Natural killer cell treated with Interleukin-12 subunit alpha and Interleukin-12 subunit beta and Interleukin-15 and Interleukin-18, amount 100 ng/mL, for 72 hours (primary cell): ENCODE measurements at places on chromosomes 12 and 14. TPM values are rescaled to one million over a fixed set of nuclear protein-coding genes. Genes with fewer than 3 reads are reported as not detected.

DNA sequence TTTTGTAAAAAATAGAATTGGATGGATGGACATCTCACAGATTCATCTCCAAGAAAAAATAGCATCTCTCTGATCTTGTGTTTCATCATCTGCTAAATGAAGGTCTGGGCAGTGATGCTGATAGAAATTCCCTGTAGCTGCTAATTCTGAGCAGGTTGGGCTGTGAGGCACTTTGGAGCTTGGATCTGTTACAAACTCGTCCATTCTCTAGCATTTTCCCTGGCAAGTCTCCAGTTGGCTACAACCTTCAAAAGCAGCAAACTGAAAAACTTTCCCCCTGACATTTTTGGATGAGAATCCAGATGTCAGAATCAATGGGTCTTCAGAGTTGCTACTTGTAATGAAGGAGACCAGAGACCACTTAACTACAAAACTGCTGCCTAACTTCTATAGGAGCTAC, 72.7 kb downstream of the TPH2 start:
- no peak for DNase-seq

GRCh38 chr12:6638305-6638704, 2.5 kb upstream of the LPAR5 start:
- DNase-seq: no peak

DNA sequence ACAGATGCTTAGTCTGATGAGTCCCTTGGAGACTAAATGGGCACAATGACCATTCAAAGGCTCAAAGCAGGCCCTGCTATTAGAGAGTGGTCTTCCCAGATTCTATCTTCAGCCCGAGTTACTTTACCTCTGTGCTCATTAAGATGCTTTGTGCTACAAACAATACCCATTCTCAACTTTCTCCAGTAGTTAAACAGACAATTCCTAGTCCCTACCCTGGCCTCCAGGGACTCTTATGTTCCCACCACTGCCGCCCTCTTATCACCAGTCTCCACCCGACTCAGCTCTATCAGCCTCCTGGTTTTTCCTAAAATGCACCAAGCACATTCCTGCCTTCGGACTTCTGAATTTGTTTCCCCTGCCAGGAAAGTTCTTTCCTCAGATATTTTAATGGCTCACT, 25.6 kb upstream of the GPHB5 start:
- no peak for DNase-seq

Gene MAP1LC3B2
- 1.2 TPM for total RNA-seq

Gene FBRSL1
- 38.0 TPM for total RNA-seq

DNA sequence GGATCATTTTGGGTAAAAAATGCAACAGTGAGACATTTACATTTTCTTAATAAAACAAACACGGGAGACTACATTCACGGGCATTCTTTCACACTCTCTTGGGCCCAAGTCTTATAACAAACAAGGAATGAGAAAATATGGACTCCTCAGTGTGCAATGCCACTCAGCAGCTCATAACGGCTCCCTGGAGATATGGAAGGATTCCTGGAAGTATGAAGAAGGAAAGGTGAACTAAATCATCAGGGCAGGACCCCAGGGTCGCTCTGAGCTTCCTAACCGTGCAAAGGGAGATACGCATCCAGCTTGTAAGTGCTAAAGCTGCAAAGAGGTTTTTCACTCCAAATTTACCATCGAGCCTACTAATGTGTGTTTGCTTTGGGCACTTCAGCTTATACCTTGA, 33.5 kb upstream of the CCDC91 start:
- DNase-seq: no peak

Gene PPFIA2
- not detected for total RNA-seq

DNA sequence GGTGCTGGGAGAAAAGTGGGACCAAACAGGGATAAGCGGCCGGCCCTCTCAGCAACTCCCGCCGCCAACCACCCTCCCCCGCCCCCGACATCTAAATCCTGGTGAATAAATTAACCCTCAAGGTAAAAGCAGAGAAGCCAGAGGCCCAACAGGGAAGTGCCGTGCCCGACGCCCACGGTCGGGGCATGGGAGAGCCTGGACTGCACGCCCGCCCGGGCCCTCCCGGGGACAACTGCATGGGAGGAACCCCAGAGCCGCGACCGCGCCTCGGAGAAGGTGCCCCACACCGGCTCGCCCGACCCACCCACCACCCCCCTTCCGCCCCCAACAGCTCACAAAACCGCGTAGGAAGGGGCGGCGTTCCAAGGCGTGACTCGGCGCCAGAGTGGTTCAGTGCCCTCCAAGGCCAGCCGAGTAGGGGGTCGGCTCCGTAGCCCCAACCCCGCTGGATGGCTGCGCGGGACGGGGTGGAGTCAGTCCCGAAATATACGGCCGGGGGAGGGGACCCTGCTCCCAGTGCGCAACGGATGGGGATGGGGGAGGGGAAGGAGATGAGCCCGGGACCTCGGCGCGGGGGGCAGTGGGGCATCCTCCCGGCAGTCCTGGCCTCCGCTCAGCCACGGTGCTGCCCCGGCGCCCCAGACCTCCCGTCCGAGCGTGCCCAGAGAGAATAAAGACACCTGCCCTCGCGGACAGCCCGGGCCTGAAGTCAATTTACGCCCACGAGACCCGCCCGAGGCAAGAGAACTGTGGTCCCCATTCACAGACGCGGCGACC, 732 bp downstream of the SLC25A29 start:
- DNase-seq: no peak

GRCh38 chr14:67620217-67620785, 581 bp downstream of the ARG2 start:
- DNase-seq: no peak
